ENCODE measurements at places on chromosomes 5 and 9.

DNA sequence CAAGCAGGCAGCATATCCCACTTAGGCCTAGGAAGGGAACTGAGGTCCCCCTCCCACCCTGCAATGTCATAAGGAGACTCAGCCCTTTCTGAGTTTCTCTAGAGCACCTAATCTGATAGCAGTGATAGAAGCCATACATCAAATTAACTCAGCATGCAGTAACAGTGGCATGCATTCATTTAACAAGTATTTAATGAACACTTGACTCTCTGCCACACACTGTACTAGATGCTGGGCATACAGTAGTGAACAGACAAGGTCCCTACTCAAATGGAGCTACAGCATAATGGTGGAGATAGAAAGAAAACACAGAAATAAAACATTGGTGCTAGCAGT, 58.6 kb downstream of the SLC22A5 start:
- no peak for DNase-seq

DNA sequence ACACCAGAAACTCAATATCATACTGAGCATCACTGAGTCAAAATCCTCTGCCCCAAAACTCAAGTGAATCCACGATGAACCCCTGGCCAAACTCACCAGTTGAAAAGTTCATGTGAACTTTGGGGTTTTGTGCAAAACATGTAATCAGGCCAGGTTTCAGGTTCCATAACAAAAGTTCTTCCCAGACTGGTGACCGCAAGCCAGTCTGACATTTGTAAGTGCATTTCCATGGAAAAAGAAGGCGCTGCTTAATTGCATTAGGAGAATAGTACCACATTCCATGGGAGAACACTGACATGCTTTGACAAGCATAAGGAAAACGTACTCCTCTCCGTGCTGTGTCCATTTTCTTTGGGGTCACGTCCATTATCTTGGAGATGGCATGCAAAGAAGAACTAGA, 567.0 kb downstream of the BNC2 start:
- no peak for DNase-seq

DNA sequence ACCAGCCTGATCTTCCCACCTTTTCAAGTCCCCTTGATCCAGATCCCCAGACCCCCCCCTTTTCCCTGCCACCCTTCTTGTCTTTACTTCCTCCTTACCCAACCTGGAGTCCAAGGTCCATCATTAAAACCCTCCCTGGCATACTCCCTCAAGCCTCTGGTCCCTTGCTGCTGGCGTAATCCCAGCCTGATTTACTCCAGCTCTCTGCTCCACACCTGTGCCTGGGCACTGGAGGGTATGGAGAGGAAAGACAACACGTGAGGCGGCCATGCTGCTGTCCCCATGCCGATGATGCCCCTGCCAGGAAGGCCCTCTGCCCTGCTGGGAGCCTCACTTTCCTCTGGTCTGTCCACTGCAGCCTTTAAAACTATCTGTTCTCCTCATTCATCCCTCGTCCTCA, 5.1 kb downstream of the B4GALT7 start:
- DNase-seq, result no peak

DNA sequence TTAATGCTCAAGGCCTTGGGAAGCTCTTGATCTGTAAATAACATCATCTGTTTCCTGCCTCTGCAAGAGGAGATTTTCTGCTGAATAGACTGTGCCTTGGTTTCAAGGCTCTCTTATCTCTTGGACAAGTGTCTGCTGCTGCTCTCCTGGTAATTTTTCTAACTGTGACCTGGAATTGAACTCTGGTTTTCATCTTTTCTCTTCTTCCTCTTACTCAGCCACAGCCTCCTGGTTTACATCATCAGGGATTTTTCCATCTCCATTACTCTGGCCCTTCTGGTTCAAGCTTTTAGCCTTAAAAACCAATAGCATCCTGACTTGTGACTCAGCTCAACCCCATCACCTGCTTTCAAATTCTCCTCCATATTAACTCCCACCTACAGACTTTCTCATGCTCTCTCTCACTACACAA, 49.6 kb upstream of the ITGA1 start:
- no peak for DNase-seq

DNA sequence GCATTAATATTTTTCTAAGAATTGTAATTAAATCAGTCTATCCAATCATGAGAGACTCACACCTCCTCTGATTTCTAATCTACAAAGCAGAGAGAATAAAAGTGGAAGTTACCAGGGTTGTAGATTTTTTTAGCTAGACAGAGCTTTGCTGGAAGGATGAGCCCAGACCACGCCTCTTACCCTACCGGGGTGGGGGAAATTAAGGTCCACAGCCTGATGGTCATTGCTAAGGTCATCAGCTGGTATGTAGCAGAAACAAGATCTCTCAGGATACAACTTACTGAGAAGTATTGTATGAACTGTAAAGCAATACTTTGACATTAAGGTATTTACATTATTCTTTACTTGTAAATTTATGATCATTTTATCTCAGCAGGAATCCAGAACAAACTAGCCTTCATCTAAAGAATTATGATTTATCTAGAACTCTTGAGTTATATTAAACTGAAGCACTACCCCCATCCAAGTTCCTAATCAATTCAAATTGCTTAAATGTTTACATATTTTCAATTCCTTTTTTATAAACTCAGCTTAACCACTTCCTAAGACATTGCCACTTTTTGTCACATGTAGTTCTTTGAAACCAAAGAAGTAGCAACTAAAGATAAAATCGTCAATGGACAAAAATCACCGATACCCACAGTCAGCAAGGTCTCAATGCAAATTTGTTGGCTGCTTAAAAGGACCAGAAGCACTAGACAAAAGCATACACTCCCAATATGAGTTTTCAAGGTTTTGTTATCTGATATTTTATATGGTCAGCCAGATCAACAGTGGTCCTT, 225.8 kb upstream of the DAPK1 start:
- no peak for DNase-seq

DNA sequence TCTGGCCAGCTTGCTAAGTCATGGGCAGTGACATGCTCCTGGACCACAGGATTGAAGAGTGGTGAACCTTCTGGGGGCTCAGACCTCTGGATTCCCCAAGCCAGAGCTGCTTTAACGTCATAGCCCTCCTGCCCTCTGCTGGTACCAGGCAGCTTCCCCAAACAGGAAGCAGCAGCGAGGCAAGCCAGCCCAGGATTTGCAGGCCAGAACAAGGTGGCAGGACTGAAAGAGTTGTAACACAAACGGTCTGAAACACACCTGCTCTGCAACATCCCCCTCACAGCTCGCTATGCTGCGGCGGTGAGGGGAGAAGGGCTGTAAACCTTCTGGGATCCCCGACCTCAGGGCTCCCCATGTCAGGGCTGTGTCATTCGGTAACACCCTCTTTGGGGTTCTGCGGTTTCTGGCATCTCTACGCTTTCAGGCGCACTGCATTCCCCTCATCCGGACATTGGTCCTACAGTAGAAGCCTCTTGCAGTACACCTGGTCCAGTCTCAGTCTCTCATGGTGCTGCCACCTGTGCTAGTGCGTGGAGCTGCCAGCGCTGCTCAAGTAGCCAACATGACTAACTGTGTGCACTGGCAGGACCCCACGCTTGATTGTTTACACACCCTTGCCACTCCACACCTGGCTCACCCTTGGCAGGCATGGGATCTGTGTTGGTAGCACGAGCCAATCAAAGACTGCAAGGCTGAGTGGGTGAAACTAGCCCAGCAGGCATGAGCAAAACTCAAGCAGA, 893.3 kb downstream of the PTPRD start:
- DNase-seq, result no peak

GRCh38 chr9:72661401-72662135, 140.2 kb downstream of the TMC1 start:
- no peak for DNase-seq

DNA sequence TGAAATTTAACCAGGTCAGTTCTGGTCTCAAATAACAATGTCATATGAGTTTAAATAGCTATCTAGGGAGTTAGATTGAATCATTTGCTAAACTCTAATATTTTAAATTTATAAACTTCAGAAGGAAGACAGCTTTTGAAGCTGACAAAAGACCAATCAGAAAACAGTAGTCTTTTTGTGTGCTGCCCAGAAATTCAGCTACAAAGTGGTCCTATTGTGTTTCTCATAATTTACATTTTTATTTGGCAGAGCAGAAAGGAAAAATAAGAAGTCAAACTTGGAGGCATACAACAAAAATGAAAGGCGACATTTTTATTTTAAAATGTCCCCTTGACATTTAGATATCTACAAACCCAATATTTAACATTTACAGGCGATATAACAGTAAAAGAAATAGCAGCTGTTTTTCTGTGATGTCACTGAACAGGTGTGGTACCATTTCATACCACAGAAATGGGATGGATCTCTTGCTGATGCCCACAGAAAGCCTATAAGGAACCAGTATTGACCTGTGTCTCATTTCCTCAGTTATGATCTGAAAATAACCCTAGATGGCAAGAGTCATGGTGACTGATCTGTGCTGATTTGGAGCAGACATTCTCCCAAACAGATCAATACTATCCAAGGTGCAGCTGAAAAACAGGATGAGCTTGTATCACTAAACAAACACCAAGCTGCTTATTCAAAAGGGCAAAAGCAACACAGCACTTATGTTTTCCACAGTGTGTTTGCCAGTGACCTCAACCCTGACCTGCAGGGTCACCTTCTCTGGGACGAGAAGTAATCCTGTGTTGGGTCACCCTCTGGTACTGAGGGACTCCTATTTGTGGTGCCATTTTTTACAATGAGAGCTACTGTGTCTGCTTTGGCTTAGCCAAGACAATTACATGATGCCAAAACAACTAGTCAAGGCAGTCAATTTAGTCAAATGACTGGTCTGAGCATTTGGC, 3.6 kb upstream of the FST start:
- no peak for DNase-seq

GRCh38 chr5:78328585-78329173, 31.7 kb upstream of the SCAMP1 start:
- DNase-seq, result no peak

DNA sequence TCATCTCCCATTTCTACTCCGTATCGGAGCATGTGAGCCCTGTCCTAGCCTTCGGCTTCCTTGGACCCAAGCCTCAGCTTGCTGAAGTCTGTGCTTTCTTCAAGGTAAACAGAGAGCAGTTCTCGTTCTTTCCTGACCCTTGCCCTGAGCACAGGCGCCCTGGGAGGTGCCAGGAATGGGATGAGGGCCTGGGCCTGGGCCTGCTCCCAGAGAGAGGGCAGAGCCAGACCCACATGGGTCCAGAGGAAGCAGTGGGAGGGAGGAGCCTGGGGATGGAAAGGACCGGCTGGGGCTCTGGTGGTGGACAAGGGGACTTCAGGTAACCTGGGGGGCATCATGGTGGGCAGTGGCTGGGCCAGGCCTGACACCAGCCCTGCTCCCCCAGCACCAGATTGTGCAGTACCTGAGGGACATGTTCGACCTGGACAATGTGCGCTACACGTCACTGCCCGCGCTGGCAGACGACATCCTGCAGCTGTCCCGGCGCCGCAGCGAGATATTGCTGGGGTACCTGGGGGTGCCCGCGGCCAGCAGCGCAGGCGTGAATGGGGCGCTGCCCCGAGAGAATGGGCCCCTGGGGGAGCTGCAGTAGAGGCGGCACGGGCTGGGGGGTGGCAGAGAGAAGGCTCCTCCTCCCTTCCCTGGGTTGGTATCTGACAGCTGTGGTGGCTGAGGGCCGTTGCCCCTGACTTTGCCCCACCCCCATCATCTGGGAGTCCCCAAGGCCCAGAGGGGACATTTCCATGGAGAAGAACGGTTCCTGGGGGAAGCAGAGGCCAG, 10.9 kb upstream of the DOLPP1 start:
- no peak for DNase-seq

- DNase-seq, result no peak
Observed at GRCh38 chr5:145743396-145744061, 91.6 kb downstream of the PRELID2 start.

DNA sequence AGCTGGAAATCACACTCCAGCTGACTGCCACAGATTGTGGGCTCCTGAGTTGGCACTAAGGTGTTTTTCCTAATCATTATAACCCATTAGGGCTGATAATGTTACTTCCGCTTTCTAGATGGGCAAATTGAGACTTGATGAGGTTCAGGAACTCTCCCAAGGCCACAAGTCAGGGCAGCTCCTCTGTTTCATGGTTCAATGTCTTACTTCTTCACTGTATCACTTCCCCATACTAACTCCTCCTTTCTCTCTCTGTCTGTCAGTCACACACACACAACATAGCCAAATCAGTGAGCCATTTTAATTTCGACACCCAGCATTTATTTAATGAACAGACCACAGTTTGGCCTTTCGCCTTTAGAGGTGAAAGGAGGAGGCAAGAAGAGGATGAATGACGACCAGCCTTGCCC, 17.8 kb upstream of the TRAF1 start:
- DNase-seq, result no peak

- DNase-seq, result no peak
Observed at GRCh38 chr5:138912093-138912492, 37.0 kb upstream of the LRRTM2 start.

DNA sequence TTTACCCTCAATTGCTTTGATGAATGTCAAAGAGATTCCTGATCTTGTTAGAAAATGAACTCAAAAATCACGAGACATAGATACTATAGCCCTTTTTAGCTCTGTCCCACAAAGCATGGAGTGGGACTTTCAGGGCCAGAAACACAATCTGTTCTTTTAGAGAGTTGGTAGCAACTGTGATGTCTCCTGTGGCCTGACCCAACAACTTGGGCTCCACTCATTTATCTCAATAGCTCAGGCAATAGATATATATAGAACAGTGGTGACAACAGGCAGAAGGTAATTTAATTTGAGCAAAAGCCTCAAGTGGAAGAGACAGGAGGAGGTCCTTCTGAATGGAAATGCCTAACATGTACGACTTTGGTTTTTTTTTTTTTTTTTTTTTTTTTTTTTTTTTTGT, 25.2 kb downstream of the TLR4 start:
- DNase-seq, result no peak

- no peak for DNase-seq
Observed at GRCh38 chr5:132737982-132738681, 786 bp upstream of the KIF3A start.

DNA sequence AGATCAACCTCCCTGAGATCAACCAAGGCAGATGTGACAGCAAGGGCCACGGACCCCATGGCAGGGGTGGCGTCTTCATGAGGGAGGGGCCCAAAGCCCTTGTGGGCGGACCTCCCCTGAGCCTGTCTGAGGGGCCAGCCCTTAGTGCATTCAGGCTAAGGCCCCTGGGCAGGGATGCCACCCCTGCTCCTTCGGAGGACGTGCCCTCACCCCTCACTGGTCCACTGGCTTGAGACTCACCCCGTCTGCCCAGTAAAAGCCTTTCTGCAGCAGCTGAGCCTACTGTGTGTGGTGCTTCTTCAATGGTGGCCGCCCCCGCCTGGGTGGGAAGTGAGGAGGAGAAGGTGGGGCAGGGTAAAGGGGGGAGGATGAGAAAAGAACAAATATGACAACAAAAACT, 8.3 kb downstream of the GPX3 start:
- DNase-seq, result no peak

DNA sequence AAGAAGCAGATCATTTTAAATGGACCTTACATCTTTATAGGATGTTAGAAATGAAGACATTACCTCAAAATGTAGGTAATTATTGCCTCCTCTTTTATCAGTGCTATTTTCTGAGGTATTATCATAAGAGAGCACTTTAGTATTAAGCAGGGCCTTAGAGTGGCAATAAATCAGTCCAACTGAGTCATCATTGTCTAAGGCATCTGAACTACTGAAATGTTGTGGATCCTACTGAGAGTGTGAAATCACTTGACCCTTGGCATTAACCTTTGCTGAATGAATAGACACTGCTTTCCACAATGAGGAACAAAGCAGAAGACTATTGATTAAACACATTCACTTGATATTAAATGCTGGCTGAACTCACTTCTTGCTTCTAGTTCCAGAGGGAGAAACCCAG, 224.6 kb upstream of the ARRDC3 start:
- no peak for DNase-seq
